Stimulated activated CD8-positive, alpha-beta memory T cell treated with anti-CD3 and anti-CD28 coated beads, Interleukin-7, amount 100 ng/mL, for 1 hour (primary cell): ENCODE measurements at places on chromosomes 5 and 9.

- DNase-seq: no peak
These were observed 39.3 kb upstream of the ANKRD33B start for GRCh38 chr5:10524376-10525123.

DNA sequence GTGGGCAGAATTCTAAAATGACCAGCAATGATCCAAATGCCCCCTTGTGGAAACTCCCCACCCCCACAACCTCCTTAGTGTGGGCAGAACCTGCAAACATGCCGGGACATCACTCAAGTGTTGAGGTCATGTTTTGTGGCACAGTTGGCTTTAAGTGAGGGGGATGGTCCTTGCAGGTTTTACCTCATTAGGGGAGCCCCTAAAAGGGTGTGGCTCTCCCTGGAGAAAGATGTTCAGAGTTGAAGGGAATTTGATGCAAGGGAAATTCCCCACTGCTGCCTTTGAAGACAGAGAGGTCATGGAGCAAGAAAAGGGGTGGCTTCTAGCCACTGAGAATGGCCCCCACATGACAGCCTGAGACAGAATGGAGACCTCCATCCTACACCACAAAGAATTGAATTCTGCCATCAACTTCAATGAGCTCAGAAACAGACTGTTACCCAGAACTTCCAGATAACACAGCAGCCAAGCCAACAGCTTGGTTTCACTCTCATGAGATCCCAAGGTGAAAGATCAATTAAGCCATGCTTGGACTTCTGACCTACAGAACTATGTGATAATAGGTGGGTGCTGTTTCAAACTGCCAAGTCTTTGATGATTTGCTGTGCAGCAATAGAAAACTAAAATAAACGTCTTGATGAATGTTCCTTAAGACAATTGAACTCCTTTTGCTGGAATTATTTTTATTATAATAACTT lies 103.4 kb downstream of the MED10 start:
- no peak for DNase-seq

- no peak for DNase-seq
These were observed 71.0 kb upstream of the ASS1 start for GRCh38 chr9:130373679-130374325.

GRCh38 chr5:119386596-119387344 lies 31.0 kb downstream of the TNFAIP8 start:
- DNase-seq: no peak

GRCh38 chr5:118806571-118806970 lies 181.8 kb downstream of the DTWD2 start:
- no peak for DNase-seq

GRCh38 chr9:96515621-96516470 lies 65.9 kb downstream of the HABP4 start:
- DNase-seq: no peak

GRCh38 chr9:128001779-128002298 lies 21.1 kb upstream of the EEIG1 start:
- no peak for DNase-seq

GRCh38 chr9:110807956-110808598 lies 139.5 kb downstream of the MUSK start:
- DNase-seq: no peak

DNA sequence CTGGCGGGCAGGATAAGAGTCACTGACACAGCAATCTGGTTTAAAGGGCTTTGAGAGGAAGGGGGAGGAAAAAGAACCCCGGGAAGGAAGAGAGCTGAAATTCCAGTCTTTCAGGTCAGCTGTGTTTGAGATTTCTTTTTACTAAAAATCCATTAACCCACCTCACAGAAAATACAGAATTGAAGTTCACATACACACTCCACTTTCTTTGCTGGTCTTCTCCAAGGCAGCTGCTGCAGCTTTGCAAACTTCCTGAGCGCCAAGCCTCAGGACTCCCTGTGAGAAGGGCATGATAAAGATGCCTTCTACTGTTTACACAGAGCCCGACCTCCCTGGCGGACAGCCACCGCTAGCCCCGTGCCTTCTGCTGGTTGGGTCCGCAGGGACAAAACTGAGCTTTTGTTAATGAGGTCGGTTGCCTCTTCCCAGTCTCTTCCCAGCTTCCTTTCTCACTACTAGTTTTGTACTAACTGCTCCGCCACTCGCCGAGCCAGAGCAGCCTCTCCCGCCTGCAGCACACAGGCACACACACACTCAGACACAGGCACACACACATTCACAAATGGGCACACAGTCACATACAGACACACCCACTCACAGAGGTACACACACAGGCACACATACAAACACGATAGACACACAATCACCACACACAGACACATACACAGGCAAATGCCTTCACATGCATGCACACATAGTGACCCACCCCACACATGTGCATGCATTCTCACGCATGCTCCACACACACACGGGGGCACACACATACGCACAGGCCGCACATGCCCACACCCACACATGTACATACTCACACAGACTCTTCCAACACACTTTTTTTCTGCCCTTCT lies at the start of gene FREM1:
Gene FREM1, minus strand, starts transcription at position 468 of the 845 bp plus-strand sequence. CDS start 41,451 bp downstream, outside the sequence.
- no peak for DNase-seq

DNA sequence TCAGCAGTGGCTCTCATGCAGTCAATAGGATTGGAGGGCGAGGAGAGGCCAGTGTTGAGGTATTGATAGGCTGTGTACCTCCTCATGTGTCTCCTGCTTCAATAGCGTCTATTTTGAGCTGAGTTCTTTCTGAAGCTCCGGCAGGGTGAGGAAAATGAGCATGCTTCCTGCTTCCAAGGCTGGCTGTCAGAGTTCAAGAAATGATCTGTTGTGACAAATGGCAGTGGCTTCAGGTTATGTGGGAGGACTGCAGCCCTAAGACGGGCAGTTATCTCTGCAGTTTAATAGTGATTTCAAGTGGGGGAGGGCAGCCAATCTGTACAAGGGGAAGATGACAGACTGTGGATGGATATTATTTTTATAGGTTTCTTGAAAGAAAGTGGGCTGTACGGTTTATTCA lies 54.0 kb upstream of the CXCL14 start:
- DNase-seq: no peak

DNA sequence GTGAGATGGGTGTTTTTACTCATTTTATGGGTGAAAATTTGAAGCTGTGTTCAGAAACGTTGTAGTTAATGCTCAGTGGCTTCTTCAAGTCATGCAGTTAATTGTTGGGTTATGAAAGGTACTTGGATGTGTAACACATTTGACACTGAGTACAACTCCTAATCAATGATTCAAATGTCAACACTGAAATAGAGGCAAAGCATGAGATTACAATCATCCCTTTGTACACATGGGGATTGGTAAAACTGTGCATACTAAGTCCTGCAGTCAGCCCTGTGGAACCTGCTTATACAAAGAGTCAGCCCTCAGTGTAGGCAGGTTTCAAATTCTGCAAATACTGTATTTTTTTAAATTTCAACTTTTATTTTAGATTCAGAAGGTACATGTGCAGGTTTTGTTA lies 3.3 kb downstream of the ABLIM3 start:
- no peak for DNase-seq

DNA sequence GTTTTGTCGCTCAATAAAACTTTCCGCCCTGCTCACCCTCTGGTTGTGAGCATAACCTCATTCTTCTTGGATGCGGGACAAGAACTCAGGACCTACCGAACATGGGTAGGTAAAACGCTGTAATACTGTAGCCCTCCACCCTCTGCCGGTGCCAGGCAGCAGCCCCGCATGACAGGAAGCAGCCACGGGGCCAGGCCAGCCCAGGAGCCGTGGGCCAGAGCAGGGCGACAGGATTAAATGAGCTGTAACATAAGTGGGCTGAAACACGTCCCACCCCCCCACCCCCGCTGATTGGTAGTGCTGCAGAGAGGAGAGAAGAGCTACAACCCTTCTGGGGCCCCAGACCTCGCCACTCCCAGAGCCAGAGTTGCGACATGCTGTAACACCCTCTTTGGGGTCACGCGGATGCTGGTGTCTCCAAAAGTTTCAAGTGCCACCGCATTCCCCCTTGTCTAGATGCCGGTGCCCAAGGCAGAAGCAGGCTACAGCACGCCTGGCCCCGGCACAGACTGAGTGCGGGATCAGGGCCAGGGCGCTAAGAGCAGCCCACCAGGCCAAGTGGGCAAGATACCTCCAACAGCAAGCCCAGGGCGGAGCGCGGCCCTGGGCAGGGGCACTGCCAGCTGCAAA lies 81.8 kb downstream of the FBXW11 start:
- no peak for DNase-seq

GRCh38 chr9:36093384-36093783 lies 43.1 kb upstream of the GLIPR2 start:
- DNase-seq: no peak

- no peak for DNase-seq
These were observed 198.8 kb downstream of the PRELID2 start for GRCh38 chr5:145636371-145636770.

GRCh38 chr5:107119656-107120055 lies 551.1 kb downstream of the EFNA5 start:
- no peak for DNase-seq

GRCh38 chr5:138938526-138938925 lies 63.4 kb upstream of the LRRTM2 start:
- no peak for DNase-seq

DNA sequence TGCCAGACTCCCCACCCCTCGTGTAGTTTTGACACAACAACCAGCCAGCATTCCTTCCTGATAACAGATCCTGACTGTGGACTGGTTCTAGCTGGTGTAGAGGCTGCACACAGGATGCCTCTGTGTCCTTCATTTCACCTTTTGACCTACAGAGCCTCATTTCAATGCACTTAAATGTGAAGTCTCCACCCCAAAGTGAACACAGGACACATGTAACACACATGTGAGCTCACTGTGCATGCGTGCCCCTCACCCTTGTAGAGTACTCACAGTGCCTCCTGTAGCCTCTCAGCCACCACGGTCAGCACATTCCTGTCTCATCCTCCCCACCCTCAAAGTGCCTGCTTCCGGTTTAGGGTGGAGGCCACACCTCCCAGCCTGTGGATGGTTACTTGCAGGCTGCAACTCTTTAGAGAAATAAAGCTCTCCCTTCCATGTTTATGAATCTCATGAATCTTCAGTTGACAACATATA lies 11.6 kb upstream of the NKD2 start:
- DNase-seq: no peak

GRCh38 chr5:86674069-86674468 lies 56.3 kb downstream of the COX7C start:
- no peak for DNase-seq

GRCh38 chr9:77221431-77221830 lies 44.1 kb downstream of the VPS13A start:
- DNase-seq: no peak

DNA sequence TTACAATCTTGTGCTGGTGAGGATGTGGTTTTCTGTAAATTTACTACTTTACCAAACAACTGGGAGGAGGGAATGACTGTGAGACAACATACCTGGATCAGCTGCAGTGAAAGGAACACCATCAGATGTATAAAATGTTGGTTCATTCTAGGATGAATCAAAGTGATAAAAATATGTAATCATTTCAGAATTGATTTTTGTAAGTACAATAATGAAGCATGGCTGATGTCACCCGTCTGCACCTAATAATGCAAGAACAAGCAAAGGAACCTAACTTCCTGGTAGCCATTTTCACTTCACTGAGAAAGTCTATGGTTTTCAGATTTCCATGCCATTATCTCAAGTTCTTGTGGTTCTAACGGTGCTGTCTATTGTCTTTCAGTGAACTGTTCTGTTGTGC lies 18.7 kb upstream of the C5orf34 start:
- no peak for DNase-seq

GRCh38 chr5:127959152-127959764 lies 124.3 kb upstream of the SLC12A2 start:
- no peak for DNase-seq

DNA sequence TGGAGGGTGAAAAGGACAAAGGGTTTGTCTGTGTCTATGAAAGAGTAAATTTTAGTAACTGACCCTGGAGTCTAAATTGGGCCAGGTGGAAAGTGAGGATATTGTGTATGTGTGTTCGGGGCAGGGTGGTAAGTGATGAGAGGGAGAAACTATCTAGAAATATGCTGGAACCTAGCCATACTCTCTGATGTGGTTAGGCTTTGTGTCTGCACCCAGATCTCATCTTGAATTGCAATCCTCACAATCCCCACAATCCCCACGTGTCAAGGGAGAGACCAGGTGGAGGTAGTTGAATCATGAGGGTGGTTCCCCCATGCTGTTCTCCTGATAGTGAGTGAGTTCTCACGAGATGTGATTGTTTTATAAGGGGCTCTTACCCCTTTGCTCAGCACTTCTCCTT lies 60.6 kb downstream of the COMMD10 start:
- no peak for DNase-seq

DNA sequence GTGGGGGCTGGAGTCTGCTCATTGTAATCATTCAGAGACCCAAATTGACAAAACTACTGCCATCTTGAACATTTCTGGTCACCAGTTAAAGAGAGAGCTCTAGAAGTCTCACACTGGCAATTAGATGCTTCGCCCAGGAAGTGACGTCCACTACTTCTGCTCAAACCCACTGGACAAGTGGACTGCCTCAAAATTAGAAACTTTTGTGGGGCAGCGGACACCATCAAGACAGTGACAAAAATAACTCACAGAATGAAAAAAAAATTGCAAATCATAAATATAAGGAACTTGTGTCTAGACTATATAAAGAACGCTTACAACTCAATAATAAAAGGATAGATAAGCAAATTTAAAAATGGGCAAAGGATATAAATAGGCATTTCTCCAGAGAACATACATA lies 9.8 kb upstream of the SLC46A2 start:
- no peak for DNase-seq

- no peak for DNase-seq
These were observed 73.2 kb upstream of the RAPGEF1 start for GRCh38 chr9:131813116-131813515.

GRCh38 chr9:73845539-73845938 lies 651.6 kb upstream of the RORB start:
- no peak for DNase-seq

- DNase-seq: no peak
These were observed 94.7 kb upstream of the RUSC2 start for GRCh38 chr9:35395076-35395705.

- DNase-seq: peak; percentile 4
These were observed 1425.4 kb downstream of the FOXD4L5 start for GRCh38 chr9:63859475-63860215.

- DNase-seq: no peak
These were observed 461.6 kb downstream of the RASEF start for GRCh38 chr9:82601293-82601771.

DNA sequence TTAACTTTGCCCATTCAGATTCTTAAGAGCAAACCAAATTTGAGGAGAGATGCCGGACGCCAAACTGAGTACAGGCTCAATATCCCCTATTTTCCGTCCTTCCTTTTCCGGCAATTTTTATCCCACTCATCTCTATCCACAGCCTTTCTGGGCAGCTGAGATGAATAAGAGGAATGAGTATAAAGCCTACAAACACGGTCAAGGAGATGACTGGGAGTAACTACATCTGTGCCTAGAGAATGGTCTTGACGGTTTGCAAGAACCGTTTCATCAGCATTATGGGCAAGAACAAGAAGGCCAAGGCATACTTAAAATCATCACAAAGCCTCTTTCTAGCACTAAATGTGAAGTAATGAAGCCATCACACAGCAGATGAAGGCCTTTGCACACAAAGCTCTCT lies 227.3 kb downstream of the DCP2 start:
- DNase-seq: no peak

DNA sequence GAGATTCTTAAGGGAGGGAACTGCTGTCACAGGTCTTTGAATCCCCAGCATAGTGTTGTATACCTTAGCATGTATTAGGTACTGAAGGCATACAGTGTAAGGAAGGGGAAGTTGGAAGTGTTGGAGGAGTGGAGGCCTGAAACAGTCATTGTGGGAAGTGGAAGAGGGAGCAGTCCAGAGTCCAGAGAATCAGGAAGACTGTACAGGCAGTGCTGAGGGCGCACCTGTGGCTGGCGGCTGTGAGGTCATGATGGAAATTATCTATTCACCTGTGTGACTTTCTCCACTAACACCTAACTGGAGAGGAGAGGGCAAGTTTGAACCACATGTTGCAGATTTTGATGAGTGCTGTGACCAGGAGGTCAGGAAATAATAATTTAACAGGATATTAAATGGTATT lies 119.7 kb upstream of the NIPBL start:
- no peak for DNase-seq
